ENCODE measurements at places on chromosomes 3 and 15.

GRCh38 chr3:54781728-54782127 lies 146.1 kb downstream of the LRTM1 start:
- no peak for DNase-seq

DNA sequence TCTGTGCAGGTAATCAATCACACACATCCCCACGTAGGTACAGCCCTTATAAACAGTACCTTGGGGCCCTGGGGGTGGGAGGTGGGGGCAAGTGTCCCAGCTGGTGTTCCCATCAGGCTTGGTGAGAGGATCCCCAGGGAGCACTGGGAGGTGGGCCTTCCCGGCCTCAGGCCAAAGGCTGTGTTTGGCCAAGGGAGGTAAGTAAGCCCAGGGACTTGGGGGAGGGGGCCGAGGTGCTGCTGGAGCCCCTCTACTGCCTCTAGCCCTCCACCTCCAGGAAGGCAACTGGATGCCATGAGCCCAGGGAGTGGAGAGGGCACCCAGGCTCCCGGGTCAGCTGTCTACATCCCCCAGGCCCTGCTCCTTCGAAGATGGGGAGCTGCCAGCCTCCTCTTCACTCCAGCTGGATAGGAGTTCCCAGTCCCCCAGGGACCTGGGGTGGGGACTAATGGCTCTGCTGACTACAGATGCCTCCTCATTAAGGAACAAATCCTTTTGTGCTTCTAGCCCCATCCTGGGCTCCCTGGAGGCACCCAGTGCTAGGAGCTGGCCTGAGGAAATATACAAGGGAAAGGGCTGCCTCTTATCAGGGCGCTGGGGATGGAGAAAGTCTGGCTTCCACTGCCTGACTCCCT lies 33.1 kb downstream of the RNU5B-1 start:
- DNase-seq: no peak

GRCh38 chr15:101307048-101307896 lies 12.2 kb upstream of the SNRPA1 start:
- DNase-seq: no peak

DNA sequence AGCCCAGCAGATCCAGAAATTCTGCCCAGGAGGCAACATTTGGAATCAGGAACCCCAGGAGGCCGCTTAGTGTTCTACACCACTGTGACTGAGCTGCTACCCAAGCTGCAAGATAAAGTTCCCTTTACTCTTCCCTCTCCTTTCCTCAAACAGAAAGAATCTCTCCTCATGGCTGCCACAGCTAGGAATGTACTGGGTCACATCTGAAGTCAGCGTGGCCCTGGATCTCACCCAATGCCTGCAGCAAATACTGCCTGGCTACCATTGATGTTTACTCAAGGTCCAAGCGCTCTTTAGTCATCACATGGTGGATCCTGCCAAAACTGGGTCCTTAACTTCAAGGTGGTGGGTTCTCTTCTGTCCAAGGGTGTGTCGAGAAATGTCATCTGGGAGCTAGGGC lies 382.7 kb downstream of the EPHA6 start:
- DNase-seq: no peak

DNA sequence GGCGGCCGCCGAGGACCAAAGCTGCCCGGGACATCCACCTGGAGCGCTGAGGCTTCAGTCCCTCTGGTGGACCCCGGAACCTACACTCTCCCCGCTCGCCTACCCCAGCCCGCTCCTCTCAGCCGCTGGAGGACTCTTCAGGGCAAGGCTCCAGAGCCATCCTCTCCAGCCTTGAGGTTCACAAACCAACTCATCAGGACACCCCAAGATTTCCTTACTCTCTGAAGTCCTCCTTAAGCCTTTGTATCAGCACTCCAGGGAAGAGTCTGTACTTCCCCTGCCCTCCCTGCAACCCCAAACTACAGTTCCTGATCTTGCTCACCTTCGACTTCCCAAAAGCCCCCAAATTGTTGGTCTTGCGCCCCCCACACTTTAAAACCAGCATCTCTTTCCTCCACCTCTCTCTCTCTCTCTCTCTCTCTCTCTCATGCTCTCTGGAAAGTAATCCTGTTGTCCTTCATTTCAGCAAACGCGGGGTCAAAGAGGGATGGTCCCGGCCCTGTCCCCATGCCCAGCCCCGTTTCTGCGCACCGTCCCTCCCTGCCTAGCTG lies 438 bp downstream of the THBS1 start:
- no peak for DNase-seq

DNA sequence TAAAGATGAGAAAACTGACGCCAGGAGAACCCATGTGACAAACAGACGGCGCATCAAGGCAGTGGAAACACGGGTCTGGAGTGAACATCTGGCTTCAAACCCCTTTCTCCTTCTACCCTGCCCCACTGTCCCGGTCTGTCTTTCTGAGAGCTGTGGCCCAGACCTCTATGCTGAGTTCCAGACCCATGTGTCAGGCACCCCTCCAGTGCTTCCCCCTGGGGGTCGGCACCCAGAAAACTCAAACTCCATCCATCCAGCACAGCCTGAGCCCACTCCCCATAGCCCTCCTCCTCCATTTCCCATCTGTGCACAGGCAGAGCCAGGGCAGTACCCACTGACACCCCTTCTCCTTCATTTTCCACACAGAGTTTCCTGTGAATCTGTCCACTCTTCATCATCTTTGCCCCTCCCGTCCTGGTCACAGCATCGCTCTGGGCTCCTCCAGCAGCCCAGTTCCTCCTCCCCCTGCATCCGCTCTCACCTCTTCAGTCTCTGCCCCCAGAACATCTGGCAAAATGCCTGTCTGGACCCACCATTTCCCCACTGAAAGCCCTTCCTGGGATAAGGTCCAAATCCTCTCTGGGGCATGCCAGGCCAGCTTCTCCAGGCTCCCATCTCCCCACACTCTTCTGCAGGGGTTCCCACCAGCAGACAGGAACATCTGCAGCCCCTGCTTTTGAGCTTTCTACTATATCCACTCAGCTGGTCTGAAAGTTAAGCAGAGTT lies 2.9 kb downstream of the FAM240A start:
- no peak for DNase-seq

DNA sequence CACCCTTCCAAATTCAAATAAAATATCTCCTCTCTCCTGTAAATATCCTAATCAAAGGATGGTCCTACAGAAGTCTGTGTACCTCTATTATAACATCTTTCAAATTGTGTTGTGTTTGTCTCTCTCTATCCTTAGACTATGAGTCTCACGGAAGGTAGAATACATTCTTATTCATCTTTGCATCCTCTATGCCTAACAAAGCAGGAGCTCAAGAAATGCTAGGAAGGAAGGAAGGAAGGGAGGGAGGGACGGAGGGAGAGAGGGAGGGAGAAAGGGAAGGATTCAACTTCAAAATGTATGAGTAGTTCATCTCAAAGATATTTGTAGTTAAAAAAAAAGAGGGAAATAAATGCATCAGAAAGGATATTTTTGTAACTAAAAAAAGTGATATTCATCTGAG lies 150.0 kb downstream of the RTP4 start:
- DNase-seq: no peak

GRCh38 chr3:181384970-181385369 lies 326.8 kb upstream of the SOX2 start:
- no peak for DNase-seq

DNA sequence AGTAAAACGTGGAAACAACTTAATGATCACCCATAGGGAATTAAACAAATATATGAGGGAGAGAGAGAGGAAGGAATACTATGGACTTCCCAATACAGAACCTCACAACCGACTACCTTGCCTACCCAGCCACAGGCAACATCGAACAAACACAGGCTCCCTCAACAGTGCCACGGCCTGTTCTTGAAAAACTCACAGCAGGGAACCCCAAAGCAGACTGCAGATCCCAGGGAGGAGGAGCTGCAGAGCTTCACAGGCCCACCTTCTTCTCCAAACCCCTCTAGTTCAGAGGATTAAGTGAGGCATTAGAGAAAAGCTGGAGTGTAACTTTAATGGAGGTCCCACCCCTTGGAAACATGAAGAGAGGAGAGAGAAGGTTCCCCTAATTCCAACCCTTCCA lies 110.2 kb downstream of the ST8SIA2 start:
- no peak for DNase-seq

DNA sequence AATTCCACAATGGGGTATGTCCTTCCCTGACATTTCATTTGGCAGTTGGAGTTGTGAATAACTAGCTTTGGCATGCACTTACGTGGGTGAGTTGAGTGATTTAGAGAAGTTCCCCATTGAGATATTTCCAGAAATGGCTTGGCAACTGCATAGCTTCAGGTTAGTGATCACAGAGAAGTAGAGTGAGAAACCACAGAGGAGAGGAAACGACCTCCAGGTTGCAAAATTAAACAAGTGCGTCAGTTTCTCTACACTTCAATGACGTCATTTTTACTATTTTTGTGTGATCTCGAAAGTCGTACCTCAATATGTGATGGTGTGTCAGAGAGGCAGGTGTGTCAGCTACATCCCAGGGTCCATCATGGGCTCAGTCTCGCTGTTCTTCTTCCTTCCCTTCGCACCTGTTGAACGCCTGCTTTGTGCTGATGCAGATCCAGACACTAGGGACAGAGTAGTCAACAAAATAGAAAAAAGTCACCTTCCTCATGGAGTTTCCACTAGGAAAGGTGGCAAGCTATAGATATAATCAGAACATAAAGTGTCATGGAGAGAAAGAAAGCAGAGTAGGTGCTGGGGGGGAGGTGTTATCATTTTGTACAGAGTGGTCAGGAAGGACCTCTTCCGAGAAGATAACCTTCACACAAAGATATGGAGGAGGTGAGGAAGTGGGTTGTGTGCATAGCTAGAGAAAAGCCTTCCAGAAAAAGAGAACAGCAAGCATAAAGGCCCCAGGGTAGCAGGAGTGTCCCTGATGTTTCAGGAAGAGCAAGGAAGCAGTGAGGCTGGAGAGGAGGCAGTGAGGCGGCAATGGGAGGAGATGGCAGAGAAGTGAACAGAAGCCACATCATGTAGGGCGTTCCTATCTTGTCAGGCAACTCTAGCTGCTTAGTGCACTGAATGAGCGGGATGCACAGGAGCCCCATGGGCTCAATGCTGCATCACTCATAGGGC lies 75.6 kb downstream of the MCTP2 start:
- peak; percentile 24 for DNase-seq

DNA sequence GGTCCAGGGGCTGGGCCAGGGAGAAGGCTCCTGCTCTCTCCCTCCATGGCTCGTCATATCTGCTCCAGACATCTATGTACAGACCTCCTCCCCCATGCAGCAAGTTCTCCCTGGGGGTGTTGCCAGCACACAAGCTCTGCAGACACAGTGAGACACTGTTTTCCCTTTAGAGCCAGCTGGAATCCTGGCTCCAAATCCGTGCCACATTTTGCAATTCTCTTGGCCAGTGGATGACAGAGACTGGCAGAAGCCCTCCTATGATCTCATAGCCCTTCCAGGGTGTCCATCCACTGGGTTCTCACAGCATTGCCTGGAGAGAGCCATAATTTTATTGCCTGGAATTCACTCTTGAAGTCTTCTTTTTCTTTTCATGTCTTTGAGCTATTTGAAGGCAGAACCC lies 203.9 kb downstream of the TLE3 start:
- no peak for DNase-seq

- DNase-seq: no peak
These were observed 65.3 kb downstream of the SH3GL3 start for GRCh38 chr15:83512459-83512858.

GRCh38 chr3:29890801-29891200 lies 609.9 kb downstream of the RBMS3 start:
- DNase-seq: no peak

DNA sequence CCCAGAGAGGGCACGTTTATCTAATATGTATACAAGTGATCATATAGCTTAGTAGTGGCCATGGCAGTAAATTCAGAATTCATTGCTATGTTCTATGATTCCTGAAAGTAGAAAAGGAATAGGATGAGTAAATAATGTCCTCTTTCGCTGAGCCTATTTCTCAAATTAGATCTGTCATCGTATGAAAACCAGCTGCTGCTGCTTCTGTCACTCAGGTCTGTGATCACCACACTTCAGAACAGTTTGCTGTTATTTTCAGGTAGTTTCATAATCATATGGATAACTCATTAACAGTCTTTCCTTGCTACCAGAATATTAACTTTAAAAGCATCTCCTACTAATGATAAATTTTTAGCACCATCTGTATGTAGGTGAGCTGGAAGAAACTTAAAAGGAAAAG lies 289.1 kb upstream of the AZI2 start:
- no peak for DNase-seq

DNA sequence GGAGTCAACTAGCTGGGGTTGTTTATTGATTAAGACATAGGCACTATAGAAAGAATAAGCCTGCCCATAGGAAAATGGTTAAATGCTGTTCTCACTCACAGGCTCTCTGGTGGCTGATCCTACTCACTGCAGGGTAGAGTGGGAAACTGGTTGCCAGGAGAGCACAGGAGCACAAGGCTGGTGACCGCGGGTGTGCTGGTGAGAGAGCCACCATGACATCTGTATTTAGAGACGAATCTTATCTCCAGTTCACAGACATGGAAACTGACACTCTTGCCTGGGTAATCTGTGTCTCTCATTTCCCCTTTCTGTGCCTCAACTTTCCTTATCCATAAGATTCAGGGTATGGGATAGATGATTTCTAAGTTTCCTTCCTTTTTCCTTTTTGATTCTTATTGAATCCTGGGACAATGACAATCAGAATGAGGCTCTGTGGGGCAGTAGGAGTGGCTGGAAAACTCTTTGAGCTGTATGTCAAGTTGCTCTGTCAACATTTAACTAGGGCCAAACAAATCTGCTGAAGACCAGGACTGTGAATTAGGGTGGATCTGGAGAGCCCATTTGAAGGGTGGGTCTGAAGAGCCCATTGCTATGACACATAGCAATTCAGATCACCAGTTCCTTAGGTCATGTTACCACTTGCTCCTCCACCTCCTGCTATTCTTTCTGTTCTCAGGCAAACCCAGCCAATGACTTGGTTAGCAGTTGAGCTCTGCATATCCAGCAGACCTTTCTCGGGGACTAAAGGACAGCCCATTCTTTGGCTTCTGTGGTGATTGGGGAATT lies 286.1 kb upstream of the TBL1XR1 start:
- DNase-seq: no peak

DNA sequence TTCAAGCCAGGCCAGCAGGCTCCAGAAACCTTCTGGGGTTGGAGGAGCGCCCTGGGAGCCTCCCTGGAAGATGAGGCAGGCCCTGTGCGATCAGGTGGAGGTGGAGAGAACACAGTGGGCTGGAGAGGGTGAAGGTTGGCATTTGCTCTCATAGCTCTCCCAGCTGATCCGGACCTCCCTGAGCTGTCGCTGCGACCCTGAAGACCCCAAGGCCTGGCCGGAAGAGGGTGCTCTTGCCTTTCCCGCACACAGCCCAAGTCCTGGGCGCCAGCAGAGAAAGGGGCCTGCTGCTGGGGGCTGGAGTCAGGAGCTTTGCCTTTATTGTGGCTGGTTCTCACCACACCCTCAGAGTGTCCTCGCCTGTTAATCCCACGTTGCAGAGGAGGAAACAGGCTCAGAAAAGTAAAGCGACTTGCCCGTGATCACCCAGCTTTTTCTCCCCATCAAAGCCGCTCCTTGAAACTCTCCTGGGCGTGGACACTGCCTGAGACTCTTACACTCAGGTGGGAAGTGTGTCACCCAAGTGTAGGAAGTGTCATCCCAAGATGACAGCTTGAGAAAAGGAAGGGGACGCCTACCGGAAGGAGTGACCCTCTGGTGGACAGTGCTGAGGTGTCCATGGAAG lies 8.6 kb upstream of the RPL29 start:
- DNase-seq: no peak

GRCh38 chr3:66303491-66303901 lies 82.7 kb downstream of the SLC25A26 start:
- DNase-seq: peak; percentile 47

- no peak for DNase-seq
These were observed 117.8 kb upstream of the PRICKLE2 start for GRCh38 chr3:64342940-64343688.

- DNase-seq: no peak
These were observed 44.8 kb downstream of the LHFPL4 start for GRCh38 chr3:9508781-9509180.
